Stimulated activated CD8-positive, alpha-beta memory T cell treated with anti-CD3 and anti-CD28 coated beads, Interleukin-7, amount 100 ng/mL, for 1 hour (primary cell): ENCODE measurements at places on chromosomes 4 and X.

DNA sequence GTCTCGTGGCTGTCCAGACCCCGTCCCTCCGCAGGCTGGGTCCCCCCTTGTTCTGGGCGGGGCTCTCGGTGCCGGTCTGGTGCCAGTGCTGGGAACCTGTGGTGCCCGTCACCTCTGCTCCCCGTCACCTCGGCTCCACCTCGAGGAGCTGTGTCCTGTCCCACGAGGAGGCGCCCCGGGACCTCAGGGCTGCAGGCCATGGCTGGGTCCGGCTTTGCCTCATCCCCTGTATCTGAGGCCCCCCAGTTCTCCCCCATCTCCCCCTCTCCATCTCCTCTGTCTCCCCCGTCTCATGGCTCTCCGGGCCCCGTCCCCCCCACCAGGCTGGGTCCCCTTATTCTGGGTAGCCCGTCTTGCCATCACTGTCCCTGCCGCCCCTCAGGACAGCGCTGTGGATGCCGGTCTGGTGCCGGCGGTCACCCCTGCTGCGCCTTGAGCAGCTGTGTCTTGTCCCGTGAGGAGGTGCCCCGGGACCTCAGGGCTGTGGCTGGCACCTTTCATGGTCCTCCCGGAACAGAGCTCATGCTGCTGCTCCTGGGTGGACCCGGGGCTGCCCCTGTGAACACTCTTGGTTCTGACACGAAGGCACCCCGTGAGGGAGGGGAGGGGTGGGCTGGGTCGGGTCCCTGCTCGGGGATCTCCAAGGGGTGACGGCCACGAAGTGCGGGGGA, 13.4 kb upstream of the GTPBP6 start:
- no peak for DNase-seq

GRCh38 chr4:151853034-151853433, 92.2 kb upstream of the GATB start:
- no peak for DNase-seq

DNA sequence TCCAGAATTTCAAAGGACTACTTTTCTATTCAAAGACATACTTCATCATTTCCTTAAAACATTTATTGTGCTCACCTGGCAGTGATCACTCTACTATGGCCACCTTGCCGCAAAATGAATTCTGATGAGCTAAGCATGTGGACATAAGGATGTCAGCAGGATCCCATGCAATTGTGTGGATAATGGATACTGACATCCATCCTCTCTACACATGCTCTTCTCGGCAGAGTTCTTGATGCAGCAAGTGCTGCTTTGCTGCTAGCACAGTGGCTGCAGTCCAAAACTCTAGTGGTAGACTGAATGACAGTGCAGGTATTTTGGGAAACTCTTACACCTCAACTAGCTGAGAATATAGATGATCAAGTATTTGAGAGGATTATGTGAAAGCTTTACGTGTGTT, 168.0 kb downstream of the BANK1 start:
- DNase-seq = no peak

DNA sequence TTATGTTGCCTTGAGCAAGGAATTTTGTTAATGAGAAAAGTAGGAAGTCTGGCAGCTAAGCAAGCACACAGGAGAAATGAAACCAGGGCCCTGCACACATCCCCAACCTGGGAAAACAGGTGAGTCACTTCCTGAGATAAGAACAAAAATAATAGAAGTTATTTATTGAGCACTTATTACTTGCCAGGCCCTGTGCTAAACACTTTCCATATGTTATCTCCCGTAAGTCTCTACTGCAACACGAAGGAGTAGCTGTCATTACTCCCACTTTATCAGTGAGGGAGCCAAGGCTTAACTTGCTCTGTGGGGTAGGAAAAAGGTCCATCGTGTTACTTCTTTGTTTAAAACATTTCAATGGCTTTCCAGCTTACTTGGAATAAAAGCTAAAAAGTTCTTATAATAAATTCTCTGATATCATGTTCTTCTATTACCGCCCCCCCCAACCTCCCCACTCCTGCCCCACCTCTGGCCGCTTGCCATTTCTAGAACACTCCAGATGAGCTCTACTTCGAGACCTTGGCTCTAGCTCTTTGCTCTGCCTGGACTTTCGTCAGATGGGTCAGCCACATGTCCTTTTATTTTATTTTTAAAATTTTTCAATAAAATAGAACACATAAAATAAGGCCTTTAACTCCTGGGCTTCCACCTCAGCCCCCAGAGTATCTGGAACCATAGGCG, 36.3 kb upstream of the PLAC8 start:
- DNase-seq = no peak

GRCh38 chrX:153782313-153782712, 1.5 kb downstream of the SRPK3 start:
- no peak for DNase-seq

GRCh38 chrX:63932006-63932405, 147.0 kb upstream of the ARHGEF9 start:
- DNase-seq = no peak
